WTC11 (cell line): ENCODE measurements at places on chromosomes 3 and 15.

- no peak for DNase-seq
- peak overlapping the region; percentile 52 for H3K27ac ChIP-seq
- peaks cover 28% of the 10 kb centered on the region for H3K4me1 ChIP-seq
- no peaks in the 10 kb centered on the region; the same call in 1 of the 2 replicates for H3K27me3 ChIP-seq
Observed at GRCh38 chr3:107264888-107265287, 112.4 kb upstream of the CCDC54 start.

GRCh38 chr15:39078026-39078425 is 502.9 kb upstream of the THBS1 start:
- no peaks in the 10 kb centered on the region for H3K27me3 ChIP-seq
- DNase-seq, result no peak
- H3K27ac ChIP-seq, result no peak overlapping the region
- no peaks in the 10 kb centered on the region for H3K4me1 ChIP-seq
- H3K36me3 ChIP-seq, result no peaks in the 10 kb centered on the region

GRCh38 chr15:67613708-67614107 is 71.2 kb downstream of the MAP2K5 start:
- H3K27ac ChIP-seq, result no peak overlapping the region
- no peak overlapping the region for H3K4me3 ChIP-seq
- H3K27me3 ChIP-seq, result no peaks in the 10 kb centered on the region
- peaks cover 8% of the 10 kb centered on the region; the same call in 1 of the 2 replicates for H3K4me1 ChIP-seq
- DNase-seq, result no peak
- no peaks in the 10 kb centered on the region for H3K36me3 ChIP-seq

DNA sequence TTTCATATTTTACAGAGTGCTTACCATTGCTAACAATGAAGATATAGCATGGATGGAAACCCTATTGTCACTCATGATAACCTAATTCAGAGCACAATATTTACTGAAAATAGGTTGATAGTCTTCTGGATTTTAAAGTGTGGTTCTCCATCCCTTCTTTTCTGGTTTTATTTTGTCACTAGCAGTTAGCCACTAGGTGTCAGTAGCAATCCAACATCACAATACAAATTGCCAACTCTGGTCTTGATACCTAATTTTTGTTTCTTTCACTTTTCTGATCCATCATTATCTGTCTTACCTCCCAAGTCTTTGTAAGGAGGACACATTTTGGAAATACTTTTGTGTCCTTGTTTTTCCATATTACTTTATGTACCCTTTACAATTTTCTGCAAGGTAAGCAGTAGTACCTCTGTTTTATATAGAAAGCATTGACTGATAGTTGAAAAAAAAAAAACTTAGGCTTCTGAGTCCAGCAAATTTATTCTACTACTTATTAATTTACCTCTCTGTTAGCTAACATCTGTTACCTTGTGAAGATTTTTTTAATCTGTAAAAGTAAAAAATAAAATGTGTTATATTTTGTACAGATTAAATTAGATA is 28.3 kb upstream of the CRYBG3 start:
- no peak for DNase-seq
- H3K27ac ChIP-seq, result no peak overlapping the region
- no peaks in the 10 kb centered on the region for H3K27me3 ChIP-seq
- H3K4me3 ChIP-seq, result no peak overlapping the region

DNA sequence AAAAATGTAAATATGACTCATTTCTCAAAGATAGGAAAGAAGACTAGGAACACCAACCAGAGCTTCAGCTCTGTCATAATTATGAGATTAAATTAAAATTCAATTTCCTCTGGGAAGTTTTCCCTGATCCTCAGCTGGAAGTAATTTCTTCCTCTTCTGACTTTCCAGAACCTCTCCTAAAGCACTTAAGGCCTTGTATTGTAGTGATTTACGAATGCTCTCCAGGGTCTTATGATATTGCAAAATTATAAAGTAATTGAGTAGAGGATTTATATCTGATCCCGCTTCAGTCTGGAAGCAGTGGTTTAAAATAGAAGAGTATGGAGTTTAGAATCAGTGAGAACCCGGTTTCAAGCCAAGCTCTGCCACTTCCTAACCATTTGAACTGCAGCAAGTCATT is 279.8 kb downstream of the ZPLD1 start:
- H3K4me3 ChIP-seq, result no peak overlapping the region
- no peaks in the 10 kb centered on the region for H3K27me3 ChIP-seq
- H3K27ac ChIP-seq, result no peak overlapping the region

- no peak for DNase-seq
- no peak overlapping the region for H3K4me3 ChIP-seq
- H3K4me1 ChIP-seq, result peaks cover 16% of the 10 kb centered on the region
- no peak overlapping the region for H3K27ac ChIP-seq
- no peaks in the 10 kb centered on the region for H3K27me3 ChIP-seq
Observed at GRCh38 chr3:36210840-36211651, 169.3 kb upstream of the STAC start.

DNA sequence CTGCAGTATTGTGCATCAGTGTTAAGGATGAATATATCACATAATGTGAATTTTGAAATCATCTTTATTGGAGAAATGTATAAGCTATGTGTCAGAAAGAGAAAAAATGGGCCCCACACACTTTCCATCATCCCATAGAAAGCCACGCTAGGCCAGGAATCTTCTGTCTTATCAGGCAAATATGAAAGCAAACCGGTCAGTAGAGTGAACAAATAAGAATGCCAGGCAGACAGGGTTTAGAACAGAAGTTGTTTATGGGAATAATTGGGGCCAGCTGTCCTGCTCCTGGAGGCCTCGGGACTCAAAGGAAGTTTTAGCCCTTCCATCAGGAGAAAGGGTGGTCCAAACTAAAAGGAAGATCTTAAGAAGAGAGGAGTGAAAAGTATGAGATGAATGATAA is 39.5 kb downstream of the ZNF280D start:
- peaks cover 7% of the 10 kb centered on the region for H3K4me1 ChIP-seq
- H3K4me3 ChIP-seq, result no peak overlapping the region
- H3K27ac ChIP-seq, result no peak overlapping the region

DNA sequence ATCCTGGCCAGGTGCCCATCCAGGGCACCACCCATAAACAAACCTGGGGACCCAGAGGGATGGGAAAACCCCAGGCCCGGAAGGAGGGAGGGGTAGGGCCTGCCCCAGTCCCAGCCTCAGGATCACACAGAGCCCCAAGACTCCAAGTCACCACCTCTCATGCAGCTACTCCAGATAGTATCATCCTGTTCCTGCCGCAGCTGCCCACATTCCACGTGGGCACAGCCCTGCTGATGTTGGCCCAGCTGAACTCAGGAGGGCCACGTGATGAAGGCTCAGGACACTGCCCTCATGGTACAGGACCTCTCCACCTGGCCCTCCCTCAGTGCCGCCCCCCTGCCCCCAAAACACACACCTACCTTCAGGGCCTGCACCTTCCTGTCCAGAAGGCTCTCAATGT is 69.5 kb downstream of the CACNA2D2 start:
- no peak overlapping the region for H3K4me3 ChIP-seq
- no peaks in the 10 kb centered on the region for H3K36me3 ChIP-seq
- H3K27me3 ChIP-seq, result no peaks in the 10 kb centered on the region
- DNase-seq, result no peak
- H3K4me1 ChIP-seq, result no peaks in the 10 kb centered on the region; the same call in 1 of the 2 replicates
- H3K27ac ChIP-seq, result no peak overlapping the region

GRCh38 chr3:28900301-28900700 is 380.6 kb upstream of the RBMS3 start:
- no peak for DNase-seq
- no peak overlapping the region for H3K4me3 ChIP-seq
- peaks cover 5% of the 10 kb centered on the region for H3K36me3 ChIP-seq
- no peaks in the 10 kb centered on the region for H3K27me3 ChIP-seq
- H3K27ac ChIP-seq, result no peak overlapping the region

DNA sequence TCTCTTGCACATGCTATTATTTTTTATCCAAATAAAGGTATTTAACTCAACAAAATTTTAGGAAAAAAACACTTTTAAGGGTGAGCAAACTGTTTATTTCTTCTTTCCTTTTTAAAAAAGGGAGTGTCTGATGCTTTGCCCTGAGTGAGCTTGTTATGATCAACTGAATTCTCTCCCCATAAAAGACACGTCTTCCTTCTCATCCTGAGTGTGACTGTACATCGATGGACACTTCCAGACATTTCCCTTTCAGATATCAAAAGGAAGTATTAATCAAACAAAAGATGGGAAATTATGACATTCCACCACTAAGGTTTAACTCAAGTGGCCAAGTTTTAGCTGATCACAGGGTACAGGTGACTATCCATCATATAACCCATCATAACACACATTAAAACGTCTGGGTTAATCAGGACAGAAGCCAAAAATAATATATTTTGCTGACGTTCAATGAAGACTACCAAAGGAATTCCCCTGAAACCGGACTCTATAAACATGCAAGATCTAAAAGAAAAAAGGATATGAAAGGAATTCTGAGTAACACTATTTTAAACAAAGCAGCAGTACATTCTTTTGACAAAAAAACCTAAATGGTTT is 354.8 kb downstream of the MECOM start:
- H3K4me1 ChIP-seq, result no peaks in the 10 kb centered on the region
- H3K4me3 ChIP-seq, result no peak overlapping the region
- H3K36me3 ChIP-seq, result no peaks in the 10 kb centered on the region
- DNase-seq, result no peak
- no peaks in the 10 kb centered on the region for H3K27me3 ChIP-seq
- no peak overlapping the region for H3K27ac ChIP-seq

GRCh38 chr3:52845691-52846431 is 11.0 kb upstream of the MUSTN1 start:
- H3K36me3 ChIP-seq, result peaks cover 19% of the 10 kb centered on the region

GRCh38 chr3:101010296-101010695 is 17.1 kb upstream of the ABI3BP start:
- no peak overlapping the region for H3K4me3 ChIP-seq
- H3K27ac ChIP-seq, result no peak overlapping the region
- peaks cover 48% of the 10 kb centered on the region for H3K36me3 ChIP-seq
- no peaks in the 10 kb centered on the region for H3K4me1 ChIP-seq

DNA sequence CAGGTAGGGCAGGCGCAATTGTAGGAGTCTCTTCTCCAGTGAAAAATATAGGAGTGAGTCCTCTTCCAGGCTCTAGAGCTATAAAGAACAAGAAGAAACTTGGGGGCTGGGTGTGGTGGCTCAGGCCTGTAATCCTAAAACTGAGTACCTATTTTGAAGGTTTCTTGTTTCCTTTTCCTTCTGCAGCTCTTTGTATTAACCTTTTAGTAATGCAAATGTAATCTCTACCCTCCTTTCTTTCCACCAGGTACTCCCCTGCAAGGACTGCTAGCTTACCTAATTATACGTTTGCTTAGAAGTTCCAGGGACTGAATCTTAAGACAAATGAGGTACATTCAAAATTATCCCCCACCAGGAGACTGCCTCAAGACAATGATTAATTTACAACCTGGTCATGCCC is 75.9 kb downstream of the CD47 start:
- no peak overlapping the region for H3K4me3 ChIP-seq
- H3K4me1 ChIP-seq, result peaks cover 25% of the 10 kb centered on the region
- no peaks in the 10 kb centered on the region; the same call in 1 of the 2 replicates for H3K27me3 ChIP-seq
- H3K36me3 ChIP-seq, result no peaks in the 10 kb centered on the region
- DNase-seq, result no peak

- no peak for DNase-seq
- H3K27me3 ChIP-seq, result no peaks in the 10 kb centered on the region
- H3K4me3 ChIP-seq, result no peak overlapping the region
- no peak overlapping the region for H3K27ac ChIP-seq
- peaks cover 13% of the 10 kb centered on the region for H3K4me1 ChIP-seq
Observed at GRCh38 chr3:23928524-23928923, 11.6 kb downstream of the RPL15 start.

GRCh38 chr3:190780524-190780923 is 82.0 kb downstream of the GMNC start:
- no peak overlapping the region for H3K4me3 ChIP-seq
- H3K36me3 ChIP-seq, result no peaks in the 10 kb centered on the region
- H3K27ac ChIP-seq, result no peak overlapping the region
- H3K27me3 ChIP-seq, result no peaks in the 10 kb centered on the region

GRCh38 chr3:108100906-108101660 is 10.3 kb upstream of the CD47 start:
- no peaks in the 10 kb centered on the region for H3K36me3 ChIP-seq
- H3K4me3 ChIP-seq, result no peak overlapping the region
- no peak overlapping the region for H3K27ac ChIP-seq
- peaks cover 20% of the 10 kb centered on the region for H3K4me1 ChIP-seq

DNA sequence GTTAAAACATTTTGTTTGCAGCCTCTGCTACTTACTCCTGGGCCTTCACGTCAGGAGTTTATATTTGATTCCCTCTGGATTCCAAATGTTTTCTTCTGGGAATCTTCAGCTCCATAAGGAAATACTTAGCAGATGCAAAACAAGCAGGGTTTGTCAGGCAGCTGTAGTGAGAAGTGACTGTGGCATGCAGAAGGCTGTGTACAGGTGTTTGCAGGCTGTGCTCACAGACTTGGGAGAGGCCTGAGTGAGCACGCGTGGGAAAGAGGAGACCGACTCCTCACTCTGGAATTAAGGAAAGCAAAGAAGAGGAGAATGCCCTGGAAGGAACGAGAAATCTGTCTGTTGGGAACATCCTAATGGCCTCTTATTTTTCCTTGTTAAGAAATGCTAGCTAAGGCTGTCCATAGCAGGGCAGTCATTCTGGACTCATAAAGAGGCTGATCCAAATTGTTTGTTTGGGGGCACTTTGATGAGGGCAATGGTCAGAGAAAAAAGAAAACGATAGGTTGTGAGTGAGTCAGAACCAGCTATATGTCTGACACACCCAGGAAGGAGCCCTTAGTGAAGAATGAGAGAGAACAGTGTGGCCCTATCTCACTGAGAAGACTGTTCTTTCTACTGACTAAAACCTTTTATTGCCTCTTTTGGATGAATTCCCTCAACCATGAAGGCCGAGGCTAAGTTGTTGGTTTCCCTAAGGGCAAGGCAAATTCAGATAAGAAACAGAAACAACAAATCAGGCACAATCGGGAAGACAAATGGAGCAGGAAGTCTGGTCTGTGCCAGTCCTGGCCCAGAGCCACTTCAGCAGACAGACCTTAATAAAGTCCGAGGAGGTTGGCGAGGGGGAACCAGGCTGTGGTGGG is 82.6 kb downstream of the TGFBR2 start:
- no peaks in the 10 kb centered on the region for H3K27me3 ChIP-seq
- peak overlapping the region; percentile 68; the same call in 1 of the 2 replicates for H3K27ac ChIP-seq
- no peak for DNase-seq
- peaks cover 40% of the 10 kb centered on the region for H3K4me1 ChIP-seq

DNA sequence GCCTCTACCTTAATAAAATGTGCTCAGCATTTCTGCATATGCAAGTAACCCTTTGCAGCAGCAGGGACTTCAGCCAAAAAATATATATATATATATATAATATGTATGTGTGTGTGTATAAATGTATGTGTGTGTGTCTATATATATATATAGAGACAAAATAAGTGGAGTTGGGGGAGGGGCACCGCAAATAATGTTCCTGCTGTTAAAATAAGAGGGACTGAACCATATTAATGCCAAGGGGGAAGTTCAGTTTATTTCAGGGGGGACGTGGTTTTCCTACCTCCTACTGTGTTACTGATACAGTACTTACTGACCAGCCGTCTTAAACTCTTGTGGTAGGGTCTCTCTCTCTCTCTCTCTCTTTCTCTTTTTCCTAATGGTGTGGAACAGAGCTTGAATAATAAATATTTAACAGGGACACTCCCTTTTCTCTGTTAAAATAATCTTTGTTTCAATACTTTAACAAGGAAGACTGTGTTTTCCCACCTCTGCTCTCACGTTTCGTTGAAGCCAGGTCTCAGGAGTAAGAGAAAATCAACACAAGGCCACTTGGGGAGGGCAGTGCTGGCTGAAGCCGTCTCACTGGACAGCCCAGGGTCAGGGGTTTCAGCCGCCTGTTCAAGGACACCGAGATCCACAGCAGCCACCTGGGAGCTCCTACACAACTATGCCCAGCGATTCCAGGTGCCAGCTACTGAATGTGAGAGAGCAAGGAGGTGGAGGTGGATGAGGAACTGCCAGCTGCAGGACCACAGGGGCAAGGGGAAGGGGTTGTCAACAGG is 42.8 kb upstream of the ADAMTSL3 start:
- H3K27ac ChIP-seq, result no peak overlapping the region; the same call in 1 of the 2 replicates
- no peak overlapping the region for H3K4me3 ChIP-seq
- no peaks in the 10 kb centered on the region for H3K36me3 ChIP-seq
- H3K4me1 ChIP-seq, result no peaks in the 10 kb centered on the region

- peaks cover 4% of the 10 kb centered on the region; the same call in 1 of the 2 replicates for H3K27me3 ChIP-seq
Observed at GRCh38 chr3:108281670-108282069, 14.7 kb upstream of the HHLA2 start.
